ENCODE measurements at places on chromosomes 4 and X.
A peak's percentile ranks its signal among the peaks of the same experiment; 100 is the strongest.

DNA sequence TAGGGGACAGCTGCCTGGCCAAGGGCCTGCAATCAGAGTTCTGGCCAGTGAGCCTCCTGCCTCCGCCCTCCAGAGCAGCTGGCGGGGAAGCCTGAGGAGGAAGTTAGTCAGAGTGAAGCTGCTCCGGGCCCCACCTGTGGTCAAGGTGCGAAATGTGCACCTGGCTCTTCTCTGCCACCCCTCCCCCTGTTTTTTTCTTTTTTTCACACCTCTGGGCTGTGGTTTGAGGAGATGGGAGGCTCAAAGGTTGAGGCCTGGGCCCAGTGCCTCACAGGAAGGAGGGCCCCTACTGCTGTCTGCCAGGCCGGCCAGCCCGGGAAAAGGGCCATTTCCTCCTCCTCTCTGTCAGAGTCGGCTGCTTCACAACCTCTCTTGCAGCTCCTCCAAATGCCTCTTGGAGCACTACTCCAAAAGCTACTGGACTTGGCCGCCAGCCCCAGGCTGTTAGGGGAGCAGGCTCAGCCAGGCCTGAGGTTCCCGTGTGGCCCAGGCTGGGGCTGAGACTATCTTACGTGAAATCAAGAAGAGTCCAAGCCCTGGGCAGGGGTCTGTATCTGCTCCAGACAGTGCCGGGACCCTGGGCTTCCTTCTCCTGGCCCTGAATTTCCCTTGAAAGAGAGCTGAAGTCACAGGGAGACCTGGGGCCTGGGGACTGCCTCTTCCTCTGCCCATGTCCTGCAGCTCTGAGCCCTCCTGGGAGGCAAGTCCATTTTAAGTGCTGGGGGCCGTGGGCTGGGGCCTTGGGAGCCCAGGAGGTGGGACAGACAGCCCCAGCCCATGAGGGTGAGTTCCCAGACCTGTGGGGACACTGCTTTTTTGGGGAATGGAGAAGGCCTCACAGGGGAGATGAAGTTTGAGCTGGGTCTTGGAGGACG is 4.5 kb upstream of the CXCR3 start:
- no peaks in the 10 kb centered on the region for H3K27me3 ChIP-seq
- peaks cover 56% of the 10 kb centered on the region for H3K4me1 ChIP-seq
- peaks cover 4% of the 10 kb centered on the region for H3K36me3 ChIP-seq
- H3K4me3 ChIP-seq = peak overlapping the region; percentile 49
- H3K27ac ChIP-seq = peak overlapping the region; percentile 94

- no peak overlapping the region for H3K27ac ChIP-seq
- no peak for DNase-seq
- no peak overlapping the region for H3K4me3 ChIP-seq
- H3K4me1 ChIP-seq = no peaks in the 10 kb centered on the region
Observed at GRCh38 chr4:86831262-86832130, 17.7 kb downstream of the SLC10A6 start.

DNA sequence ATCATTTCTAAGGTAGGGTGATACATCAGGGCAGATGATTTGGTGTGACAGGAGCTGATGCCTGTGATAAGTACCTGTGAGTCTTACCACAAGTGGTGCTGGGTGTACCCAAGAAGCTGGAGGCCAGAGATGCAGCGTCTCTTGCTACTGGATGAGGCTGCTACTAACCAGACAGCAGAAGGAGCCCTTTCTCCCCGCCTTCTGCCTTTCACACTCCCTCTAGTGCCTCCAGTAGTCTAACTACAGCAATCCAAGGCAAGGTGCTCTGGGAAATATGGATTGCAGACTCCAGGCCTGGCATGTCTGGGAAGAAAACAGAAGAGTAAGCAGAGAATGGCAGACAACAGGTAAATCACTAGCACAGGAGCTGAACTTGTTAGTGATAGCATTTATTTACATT is 470.8 kb downstream of the NKX6-1 start:
- H3K27ac ChIP-seq = no peak overlapping the region
- H3K36me3 ChIP-seq = no peaks in the 10 kb centered on the region
- H3K4me3 ChIP-seq = no peak overlapping the region
- no peaks in the 10 kb centered on the region for H3K4me1 ChIP-seq
- no peak for DNase-seq

DNA sequence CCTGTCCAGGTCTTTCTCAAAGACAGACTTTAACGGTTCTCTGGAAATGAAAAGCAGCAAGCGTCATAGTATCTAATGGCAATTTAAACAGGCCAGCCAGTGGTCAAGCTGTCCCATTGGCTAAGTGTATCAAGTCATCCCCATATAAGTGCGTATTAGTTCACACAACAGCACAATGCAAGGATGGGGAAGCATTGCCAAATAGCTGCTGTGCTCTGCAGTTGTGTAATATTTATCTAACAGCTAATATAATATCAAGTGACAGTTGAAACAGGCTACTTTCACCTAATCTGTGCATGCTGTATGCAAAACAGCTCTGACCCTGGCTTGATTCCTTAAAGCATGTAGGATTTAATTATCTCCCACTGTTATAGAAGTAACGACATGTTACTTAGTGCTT is 134.8 kb upstream of the PPARGC1A start:
- H3K27me3 ChIP-seq = no peaks in the 10 kb centered on the region
- no peaks in the 10 kb centered on the region for H3K36me3 ChIP-seq
- no peaks in the 10 kb centered on the region for H3K4me1 ChIP-seq
- no peak overlapping the region for H3K4me3 ChIP-seq
- DNase-seq = no peak

DNA sequence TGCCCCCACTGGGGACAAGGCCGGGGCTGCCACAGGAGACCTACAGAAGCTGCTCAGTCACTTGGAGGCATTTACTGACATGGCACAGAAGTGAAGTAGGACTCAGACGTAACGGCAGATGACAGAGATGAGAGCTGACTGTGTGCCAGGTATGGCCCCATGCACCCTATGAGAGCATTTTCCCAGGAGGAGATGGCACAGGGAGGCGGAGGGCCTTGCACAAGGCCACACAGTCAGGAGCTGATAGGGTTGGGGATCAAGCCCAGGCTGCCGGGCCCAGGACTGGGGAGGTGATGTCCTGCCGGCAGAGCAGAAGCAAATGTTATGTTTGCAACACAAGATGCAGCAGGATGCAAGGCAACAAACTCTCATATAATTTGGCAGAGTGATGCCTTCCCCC is 34.1 kb downstream of the NAT8L start:
- H3K27me3 ChIP-seq = peaks cover 2% of the 10 kb centered on the region
- DNase-seq = no peak
- H3K4me1 ChIP-seq = no peaks in the 10 kb centered on the region

DNA sequence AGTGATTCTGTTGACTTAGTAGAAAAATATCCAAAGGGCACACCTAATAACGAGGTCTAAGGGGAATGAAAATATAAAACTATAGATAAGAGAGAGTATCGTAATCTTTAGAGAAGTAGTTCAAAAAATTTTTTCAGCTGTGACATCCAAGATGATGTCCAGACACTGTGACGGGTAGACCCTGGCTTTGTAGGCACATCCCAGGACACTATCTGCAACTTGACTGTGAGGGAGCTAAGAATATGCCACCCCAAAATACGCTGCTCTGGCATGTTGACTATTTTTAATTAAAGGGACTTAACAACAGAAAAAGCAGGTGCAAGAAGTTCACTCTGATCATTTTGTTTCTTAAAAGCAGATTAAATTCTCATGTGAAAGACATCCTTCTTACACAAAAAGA is 89.5 kb downstream of the CLCN4 start:
- no peaks in the 10 kb centered on the region for H3K36me3 ChIP-seq
- no peaks in the 10 kb centered on the region for H3K4me1 ChIP-seq
- no peak for DNase-seq
- H3K4me3 ChIP-seq = no peak overlapping the region
- no peak overlapping the region for H3K27ac ChIP-seq

GRCh38 chr4:79147251-79147650 is 178.6 kb downstream of the NAA11 start:
- DNase-seq = no peak
- H3K4me3 ChIP-seq = no peak overlapping the region
- H3K36me3 ChIP-seq = no peaks in the 10 kb centered on the region
- H3K27ac ChIP-seq = no peak overlapping the region
- no peaks in the 10 kb centered on the region for H3K4me1 ChIP-seq

GRCh38 chrX:19535476-19535875 is 20.2 kb upstream of the MAP3K15 start:
- DNase-seq = no peak
- H3K4me1 ChIP-seq = no peaks in the 10 kb centered on the region
- peaks cover 4% of the 10 kb centered on the region for H3K36me3 ChIP-seq
- no peak overlapping the region for H3K27ac ChIP-seq

DNA sequence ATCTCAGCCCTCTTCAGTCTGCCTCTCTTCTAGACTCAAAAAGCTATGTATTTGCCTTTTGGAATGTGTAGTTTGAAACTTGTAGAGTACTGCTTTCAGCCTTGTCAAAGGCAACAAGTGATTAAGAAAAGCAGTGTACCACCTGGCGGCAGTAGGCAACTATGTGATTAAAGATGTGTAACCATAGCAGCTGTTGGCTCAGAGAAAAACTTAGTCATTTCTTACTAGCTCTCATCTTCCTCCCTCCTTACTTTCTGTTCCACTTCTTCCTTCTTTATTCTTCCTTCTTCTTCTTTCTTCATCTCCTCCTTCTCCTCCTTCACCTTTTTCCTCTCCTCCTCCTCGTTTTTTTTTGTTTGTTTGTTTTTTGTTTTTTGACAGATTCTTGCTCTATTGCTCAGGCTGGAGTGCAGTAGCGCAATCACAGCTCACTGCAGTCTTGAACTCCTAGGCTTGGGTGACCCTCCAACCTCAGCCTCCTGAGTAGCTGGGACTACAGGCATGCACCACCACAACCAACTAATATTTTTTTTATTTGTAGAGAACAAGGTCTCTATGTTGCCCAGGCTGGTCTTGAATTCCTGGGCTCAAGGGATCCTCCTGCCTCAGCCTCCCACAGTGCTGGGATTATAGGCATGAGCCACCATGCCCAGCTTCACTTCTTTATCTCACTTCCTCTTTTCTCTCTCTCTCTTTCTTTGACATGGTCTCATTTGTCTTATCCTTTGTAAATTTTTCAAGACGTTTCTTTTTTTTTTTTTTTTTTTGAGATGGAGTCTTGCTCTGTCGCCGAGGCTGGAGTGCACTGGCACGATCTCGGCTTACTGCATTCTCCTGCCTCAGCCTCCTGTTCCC is 32.6 kb downstream of the ABHD18 start:
- no peaks in the 10 kb centered on the region for H3K27me3 ChIP-seq
- peak overlapping the region; percentile 59 for H3K27ac ChIP-seq
- peaks cover 54% of the 10 kb centered on the region for H3K36me3 ChIP-seq
- H3K4me3 ChIP-seq = no peak overlapping the region
- peak; percentile 62 for DNase-seq

DNA sequence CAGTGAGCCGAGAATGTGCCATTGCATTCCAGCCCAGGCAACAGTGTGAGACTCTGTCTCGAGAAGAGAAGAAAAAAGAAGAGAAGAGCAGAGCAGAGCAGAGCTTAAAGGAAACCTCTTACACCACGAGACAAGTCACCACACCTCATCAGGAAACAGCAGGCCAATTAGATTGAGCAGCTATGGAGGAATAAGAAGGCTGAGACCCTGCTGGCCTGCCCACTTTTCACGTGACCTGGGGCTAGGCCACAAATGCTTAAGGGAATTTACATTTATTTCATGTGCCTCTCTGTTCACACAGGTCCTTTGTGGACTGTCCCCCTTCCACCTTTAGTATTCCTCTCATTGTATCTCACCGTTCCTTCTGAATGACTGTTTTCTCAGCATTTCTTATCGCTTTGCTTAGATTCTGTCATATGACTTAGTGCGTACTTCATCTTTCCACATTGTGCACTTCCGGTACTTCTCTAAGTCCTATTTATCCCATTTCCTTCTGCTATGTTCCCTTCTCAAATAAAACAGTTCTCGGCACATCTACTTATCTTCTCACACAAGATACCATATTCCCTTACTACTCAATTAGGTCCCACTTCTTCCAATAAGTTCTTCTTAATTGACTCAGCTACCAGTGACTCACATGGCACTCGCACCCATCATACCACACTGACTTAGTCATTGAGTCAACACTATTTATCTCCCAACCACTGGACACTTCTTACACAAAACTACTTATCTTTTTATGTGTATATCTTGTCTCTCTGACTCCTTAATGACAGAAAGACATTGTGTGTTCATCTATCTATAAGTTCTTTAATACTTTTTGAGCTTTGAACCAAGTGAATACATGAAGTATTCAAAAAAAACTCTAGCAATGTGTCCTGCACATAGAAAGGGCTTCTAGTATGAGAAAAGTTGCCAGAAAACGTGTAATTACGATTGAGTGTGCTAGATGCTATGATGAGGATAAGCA is 11.0 kb downstream of the CUL4B start:
- DNase-seq = peak; percentile 48
- H3K27me3 ChIP-seq = no peaks in the 10 kb centered on the region
- peaks cover 14% of the 10 kb centered on the region for H3K36me3 ChIP-seq
- peaks cover 28% of the 10 kb centered on the region for H3K4me1 ChIP-seq
- H3K27ac ChIP-seq = peak overlapping the region; percentile 16

- no peak overlapping the region for H3K27ac ChIP-seq
- H3K4me1 ChIP-seq = peaks cover 3% of the 10 kb centered on the region
- H3K27me3 ChIP-seq = peaks cover 5% of the 10 kb centered on the region
- no peak overlapping the region for H3K4me3 ChIP-seq
- DNase-seq = no peak
Observed at GRCh38 chrX:103414561-103414960, 38.2 kb downstream of the BEX3 start.

GRCh38 chr4:183284965-183285364 is 35.1 kb downstream of the CLDN22 start:
- peaks cover under 1% of the 10 kb centered on the region for H3K36me3 ChIP-seq
- DNase-seq = no peak
- H3K4me1 ChIP-seq = no peaks in the 10 kb centered on the region
- no peaks in the 10 kb centered on the region for H3K27me3 ChIP-seq
- H3K4me3 ChIP-seq = no peak overlapping the region

DNA sequence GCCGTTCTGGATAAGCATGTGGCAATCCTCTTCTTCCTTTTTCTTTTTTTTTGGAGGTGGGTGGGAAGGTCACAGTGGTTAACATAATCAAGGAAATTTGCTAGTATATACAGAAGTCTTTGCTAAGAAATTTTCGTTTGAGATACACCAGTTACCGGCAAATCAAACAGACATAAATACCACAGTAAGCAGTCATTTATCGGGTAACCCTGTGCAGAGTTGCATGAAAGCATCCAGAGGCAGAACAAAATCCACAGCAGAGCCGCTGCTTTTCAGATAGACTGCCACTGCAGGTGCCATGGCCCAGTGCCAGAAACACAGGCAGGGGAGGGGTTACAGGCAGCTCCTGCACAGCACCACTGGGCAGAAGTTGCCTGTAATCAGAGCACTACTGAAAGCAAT is 179.1 kb upstream of the MAB21L2 start:
- H3K27ac ChIP-seq = no peak overlapping the region
- H3K36me3 ChIP-seq = peaks cover 21% of the 10 kb centered on the region
- peaks cover 8% of the 10 kb centered on the region for H3K4me1 ChIP-seq
- DNase-seq = peak; percentile 65
- no peak overlapping the region for H3K4me3 ChIP-seq

- H3K27me3 ChIP-seq = peaks cover 2% of the 10 kb centered on the region
- DNase-seq = no peak
- no peak overlapping the region for H3K27ac ChIP-seq
- H3K4me1 ChIP-seq = peaks cover 8% of the 10 kb centered on the region
Observed at GRCh38 chr4:20421603-20421985, 169.9 kb downstream of the SLIT2 start.

GRCh38 chr4:170529748-170530722 is 440.3 kb upstream of the AADAT start:
- H3K36me3 ChIP-seq = no peaks in the 10 kb centered on the region
- no peaks in the 10 kb centered on the region for H3K27me3 ChIP-seq
- no peak overlapping the region for H3K4me3 ChIP-seq
- no peaks in the 10 kb centered on the region for H3K4me1 ChIP-seq
- DNase-seq = no peak

All from activated CD4-positive, alpha-beta T cell treated with anti-CD3 and anti-CD28 coated beads for 36 hours (primary cell).